ENCODE measurements at places on chromosomes 1 and 21. TPM values are rescaled to one million over a fixed set of nuclear protein-coding genes. Genes with fewer than 3 reads are reported as not detected.

SLC1A7 gene
- total RNA-seq = not detected

COX20 gene
- total RNA-seq = 48.0 TPM

DNA sequence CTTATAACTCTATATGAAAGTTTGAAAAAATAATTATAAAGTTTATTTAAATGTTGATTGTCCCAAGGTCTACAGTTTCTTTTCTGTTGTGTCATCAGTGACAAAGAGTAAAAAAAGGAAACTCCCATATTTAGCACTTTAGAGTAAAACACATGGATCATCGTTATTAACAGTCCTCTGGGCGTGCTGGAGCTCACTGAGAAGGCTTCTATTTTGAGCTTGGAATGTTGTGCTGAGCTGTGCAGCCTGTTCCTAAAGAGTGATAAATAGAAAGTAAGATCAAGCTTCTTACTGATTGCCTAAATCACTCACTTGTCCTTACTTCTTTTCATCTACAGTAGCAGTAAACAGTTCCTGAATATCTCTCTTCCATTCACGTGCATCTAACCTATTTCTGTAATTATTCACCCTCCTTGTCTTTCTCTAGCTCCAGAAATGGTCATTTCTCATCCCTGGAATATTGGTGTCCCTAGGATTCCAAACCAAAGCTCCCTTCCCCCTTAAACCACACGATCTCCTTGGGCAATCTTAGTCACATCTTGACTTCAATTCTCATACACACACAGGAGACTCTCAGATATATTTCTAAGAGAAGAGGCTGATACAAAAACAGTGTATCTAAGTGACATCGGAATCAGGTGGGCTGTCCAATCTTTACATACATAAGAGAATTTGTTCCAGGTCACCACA is 11.9 kb downstream of the GBP5 start:
- peak; percentile 23 for DNase-seq
- H3K27ac ChIP-seq = no peak overlapping the region
- H3K4me1 ChIP-seq = peaks cover 4% of the 10 kb centered on the region
- H3K4me3 ChIP-seq = no peak overlapping the region
- no peaks in the 10 kb centered on the region for H3K36me3 ChIP-seq

GRCh38 chr1:172993640-172994039 is 57.1 kb downstream of the TNFSF18 start:
- H3K27me3 ChIP-seq = no peaks in the 10 kb centered on the region
- DNase-seq = peak; percentile 87
- peak overlapping the region; percentile 13 for H3K27ac ChIP-seq
- no peak overlapping the region for H3K4me3 ChIP-seq

KDM1A gene
- 110 TPM for total RNA-seq

GRCh38 chr1:206002160-206002559 is 1.0 kb downstream of the RAB7B start:
- H3K4me3 ChIP-seq = peak overlapping the region; percentile 50
- H3K27ac ChIP-seq = peak overlapping the region; percentile 96
- no peaks in the 10 kb centered on the region for H3K36me3 ChIP-seq
- H3K27me3 ChIP-seq = no peaks in the 10 kb centered on the region

DNA sequence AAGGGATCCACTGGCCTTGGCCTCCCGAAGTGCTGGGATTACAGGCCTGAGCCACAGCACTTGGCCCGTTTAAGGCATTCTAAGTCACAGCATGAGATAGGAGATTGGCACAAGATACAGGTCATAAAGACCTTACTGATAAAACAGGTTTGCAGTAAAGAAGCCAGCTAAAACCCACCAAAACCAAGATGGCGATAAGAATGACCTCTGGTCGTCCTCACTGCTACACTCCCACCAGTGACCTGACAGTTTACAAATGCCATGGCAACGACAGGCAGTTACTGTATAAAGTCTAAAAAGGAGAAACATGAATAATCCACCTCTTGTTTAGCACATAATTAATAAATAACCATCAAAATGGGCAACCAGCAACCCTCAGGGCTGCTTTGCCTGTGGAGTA is 33.3 kb upstream of the RCC2 start:
- H3K27ac ChIP-seq = no peak overlapping the region
- H3K4me1 ChIP-seq = no peaks in the 10 kb centered on the region
- DNase-seq = no peak
- H3K27me3 ChIP-seq = no peaks in the 10 kb centered on the region
- no peak overlapping the region for H3K4me3 ChIP-seq

DNA sequence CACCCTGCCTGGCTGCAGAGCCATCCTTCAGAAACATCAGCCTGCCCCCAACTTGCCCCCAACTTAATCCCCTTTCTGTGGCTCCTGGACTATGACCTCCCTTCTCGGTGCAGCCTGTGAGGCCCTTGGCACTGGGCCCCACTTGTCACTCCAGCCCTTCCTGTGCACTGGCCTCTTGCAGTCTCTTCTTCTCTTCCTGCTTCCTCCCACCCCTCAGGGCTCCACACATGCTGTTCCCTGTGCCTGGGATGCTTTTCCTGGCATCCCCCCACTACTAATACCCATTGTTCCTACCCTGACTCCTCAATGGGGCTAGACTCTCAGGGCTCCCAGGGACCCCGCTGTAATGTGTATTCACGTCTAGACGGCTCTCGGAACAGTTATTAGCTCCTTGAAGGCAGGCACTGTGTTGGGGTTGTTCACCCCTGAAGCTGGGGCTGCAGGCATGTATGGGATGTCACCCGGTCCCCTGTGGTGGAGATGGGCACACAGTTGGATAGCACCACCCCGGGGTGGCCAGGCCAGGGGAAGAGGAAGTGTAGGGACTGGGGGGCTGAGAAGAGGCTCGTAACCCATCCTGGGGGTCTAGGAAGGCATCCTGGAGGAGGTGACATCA is 4.5 kb downstream of the LDLRAD1 start:
- H3K27me3 ChIP-seq = peaks cover 21% of the 10 kb centered on the region
- no peaks in the 10 kb centered on the region for H3K4me1 ChIP-seq
- H3K27ac ChIP-seq = no peak overlapping the region
- H3K4me3 ChIP-seq = no peak overlapping the region

Measured in astrocyte (in vitro differentiated cells and primary cell).